Activated T-helper 1 cell treated with anti-CD3 and anti-CD28 coated beads, Interleukin-12 subunit alpha, Interleukin-12 subunit beta, Interleukin-2, Interleukin-4 antibody, amounts not matched to agents 30 ng/mL and 10 ng/mL and 1 ng/mL, durations not matched to agents 14 hours and 24 hours and 36 hours (primary cell): ENCODE measurements at places on chromosomes 11 and 22.

DNA sequence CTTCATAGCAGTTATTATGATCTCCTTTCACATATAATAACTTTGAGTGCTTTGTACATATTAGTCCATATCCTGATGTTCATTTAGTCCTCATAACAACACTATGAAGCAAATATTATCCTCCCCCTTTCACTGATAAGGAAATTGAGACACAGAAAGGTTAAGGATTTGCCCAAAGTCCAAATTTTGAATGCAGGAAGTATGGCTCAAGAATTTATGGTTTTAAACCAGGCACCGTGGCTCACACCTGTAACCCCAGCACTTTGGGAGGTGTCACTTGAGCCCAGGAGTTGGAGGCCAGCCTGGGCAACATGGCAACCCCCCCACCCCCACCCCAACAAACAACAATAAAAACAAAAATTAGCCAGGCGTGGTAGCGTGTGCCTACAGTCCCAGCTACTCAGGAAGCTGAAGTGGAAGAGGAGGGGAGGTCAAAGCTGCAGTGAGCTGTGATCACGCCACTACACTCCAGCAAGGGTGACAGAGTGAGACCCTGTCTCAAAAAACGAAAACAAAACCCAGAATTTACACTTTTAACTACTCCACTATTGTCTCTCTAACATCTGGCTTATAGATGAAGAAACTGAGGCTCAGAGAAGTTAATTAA lies 8.6 kb downstream of the CCDC34 start:
- no peak for DNase-seq
- H3K4me3 ChIP-seq: no peak overlapping the region
- H3K36me3 ChIP-seq: peaks cover 4% of the 10 kb centered on the region
- no peak overlapping the region for H3K27ac ChIP-seq
- H3K27me3 ChIP-seq: no peaks in the 10 kb centered on the region

- H3K27me3 ChIP-seq: no peaks in the 10 kb centered on the region
- H3K4me1 ChIP-seq: no peaks in the 10 kb centered on the region
- H3K36me3 ChIP-seq: no peaks in the 10 kb centered on the region
- DNase-seq: no peak
- no peak overlapping the region for H3K27ac ChIP-seq
Observed at GRCh38 chr11:39641751-39642150, 1817.7 kb downstream of the LRRC4C start.

DNA sequence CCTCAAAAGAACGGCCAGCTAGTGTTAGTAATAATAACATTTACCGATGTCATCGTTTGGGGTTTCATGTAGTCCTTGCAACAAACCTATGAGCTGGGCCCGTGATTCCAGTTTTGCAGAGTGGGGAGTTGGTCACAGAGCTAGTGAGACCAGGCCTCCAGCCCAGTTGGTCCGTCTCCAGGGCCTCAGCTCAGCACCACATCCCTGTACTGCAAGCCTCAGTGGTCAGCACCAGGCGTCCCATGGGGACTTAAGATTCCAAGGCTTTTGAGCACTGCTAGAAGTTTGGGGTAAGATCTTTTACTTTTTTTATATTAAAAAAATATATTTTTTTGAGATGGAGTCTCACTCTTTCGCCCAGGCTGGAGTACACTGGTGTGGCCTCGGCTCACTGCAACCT lies 1.1 kb upstream of the TSGA10IP start:
- H3K4me3 ChIP-seq: no peak overlapping the region
- no peak for DNase-seq
- peaks cover 4% of the 10 kb centered on the region for H3K4me1 ChIP-seq
- H3K27me3 ChIP-seq: peaks cover 6% of the 10 kb centered on the region
- no peaks in the 10 kb centered on the region for H3K36me3 ChIP-seq

DNA sequence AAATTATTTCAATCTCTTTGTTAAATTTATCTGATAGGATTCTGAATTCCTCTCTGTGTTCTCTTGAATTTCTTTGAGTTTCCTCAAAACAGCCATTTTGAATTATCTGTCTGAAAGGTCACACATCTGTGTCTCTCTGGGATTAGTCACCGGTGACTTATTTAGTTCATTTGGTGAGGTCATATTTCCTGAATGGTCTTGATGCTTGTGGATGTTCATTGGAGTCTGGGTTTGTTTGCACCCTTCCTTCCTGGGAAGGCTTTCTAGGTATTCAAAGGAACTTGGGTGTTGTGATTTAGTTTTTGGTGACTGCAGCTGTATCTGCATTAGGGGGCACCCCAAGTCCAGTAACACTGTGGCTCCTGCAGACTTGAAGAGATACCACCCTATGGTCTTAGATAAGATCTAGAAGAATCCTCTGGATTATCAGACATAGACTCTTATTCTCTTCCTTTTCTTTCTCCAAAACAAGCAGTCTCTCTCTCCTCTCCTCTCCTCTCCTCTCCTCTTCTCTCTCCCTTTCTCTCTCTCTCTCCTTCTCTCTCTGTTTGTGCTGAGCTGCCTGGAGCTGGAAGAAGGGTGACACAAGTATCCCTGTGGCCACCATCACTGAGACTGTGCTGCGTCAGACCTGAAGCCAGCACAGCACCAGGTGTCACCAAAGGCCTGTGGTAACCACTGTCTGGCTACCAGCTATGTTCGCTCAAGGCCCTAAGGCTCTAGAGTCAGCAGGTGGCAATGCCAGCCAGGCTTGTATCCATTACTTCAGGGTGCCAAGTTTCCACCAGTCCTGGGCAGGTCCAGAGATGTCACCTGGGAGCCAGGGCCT lies 3.3 kb upstream of the HEPN1 start:
- H3K4me3 ChIP-seq: no peak overlapping the region
- H3K4me1 ChIP-seq: no peaks in the 10 kb centered on the region
- DNase-seq: no peak
- peaks cover 2% of the 10 kb centered on the region for H3K36me3 ChIP-seq

GRCh38 chr11:7604331-7604955 lies 68.9 kb downstream of the CYB5R2 start:
- no peaks in the 10 kb centered on the region for H3K4me1 ChIP-seq
- H3K4me3 ChIP-seq: no peak overlapping the region

GRCh38 chr11:120775986-120776951 lies 247.6 kb upstream of the TBCEL start:
- DNase-seq: no peak
- no peaks in the 10 kb centered on the region for H3K36me3 ChIP-seq
- peaks cover 2% of the 10 kb centered on the region for H3K27me3 ChIP-seq
- no peaks in the 10 kb centered on the region for H3K4me1 ChIP-seq
- H3K4me3 ChIP-seq: no peak overlapping the region

GRCh38 chr11:67484847-67485311 lies 2.1 kb downstream of the AIP start:
- DNase-seq: peak; percentile 66
- H3K4me1 ChIP-seq: peaks cover 69% of the 10 kb centered on the region

DNA sequence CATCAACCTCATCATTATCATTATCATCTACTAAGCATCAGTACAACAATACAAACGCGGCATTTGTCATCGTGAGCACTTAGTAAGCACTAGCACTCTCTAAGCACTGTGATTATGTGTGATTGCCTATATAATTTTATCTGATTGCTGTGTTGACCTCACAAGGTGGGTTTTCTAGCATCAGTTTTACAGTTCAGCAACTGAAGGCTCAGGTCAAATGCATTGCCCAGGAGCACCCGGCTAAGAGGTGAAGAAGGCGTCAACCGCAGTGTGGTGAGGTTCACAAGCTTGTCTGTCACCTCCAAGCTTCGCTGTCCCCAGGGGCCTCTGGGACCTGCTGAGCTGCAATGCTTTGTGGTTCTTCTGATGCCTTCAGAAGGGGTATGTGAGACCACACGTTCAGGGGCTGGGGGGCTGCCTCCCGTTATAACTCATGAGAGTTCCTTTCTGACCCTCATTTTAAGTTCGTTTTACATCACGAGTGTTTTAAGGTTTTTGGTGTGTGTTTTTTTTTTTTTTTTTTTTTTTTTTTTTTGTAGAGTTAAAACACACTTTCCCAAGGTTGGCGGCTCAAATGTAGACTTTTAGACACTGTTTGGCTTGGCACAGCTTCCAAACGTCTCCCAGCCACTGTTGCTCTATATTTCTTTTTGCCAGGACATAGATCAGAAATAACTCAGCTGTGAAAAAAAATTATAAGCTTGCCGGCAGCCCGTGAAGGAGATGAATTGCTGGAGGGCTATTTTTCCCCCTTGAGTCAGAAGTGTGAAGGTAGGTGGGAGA lies 33.8 kb upstream of the SCUBE1 start:
- no peak overlapping the region for H3K27ac ChIP-seq
- peak; percentile 11 for DNase-seq

- H3K27ac ChIP-seq: no peak overlapping the region
- peaks cover 8% of the 10 kb centered on the region for H3K27me3 ChIP-seq
- no peak overlapping the region for H3K4me3 ChIP-seq
- no peaks in the 10 kb centered on the region for H3K36me3 ChIP-seq
- no peak for DNase-seq
Observed at GRCh38 chr11:61524446-61524845, 15.9 kb downstream of the LRRC10B start.

DNA sequence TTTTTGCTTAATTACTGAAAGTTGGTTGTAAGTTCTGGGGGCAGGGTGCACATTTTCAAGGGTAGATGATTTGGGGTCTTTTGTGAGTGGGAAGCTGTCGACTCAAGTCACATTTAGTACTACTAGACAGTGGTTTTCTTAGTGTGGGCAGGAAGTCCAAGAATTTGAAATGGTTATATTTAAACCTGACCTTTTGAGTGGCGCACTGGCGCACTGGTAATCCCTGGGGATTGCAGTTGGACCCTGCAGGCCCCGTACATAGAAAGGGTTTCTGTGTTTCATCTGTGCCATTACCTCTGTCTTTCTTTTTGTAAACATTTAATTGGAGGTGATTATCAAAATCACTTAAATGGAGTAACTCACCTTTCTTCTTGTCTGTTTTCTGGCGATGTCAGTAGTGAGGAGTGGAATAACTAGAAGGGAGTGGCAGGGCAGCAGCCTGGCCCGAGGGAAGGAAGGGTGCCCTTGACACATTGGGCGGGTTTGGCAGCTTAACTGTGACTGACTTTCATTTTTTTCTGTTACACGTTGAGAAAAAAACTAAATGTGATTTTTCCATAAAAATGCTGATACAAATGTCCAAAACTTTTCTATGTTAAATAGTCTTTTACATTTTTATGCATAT lies 101.8 kb upstream of the GAL start:
- H3K4me3 ChIP-seq: no peak overlapping the region
- no peak overlapping the region for H3K27ac ChIP-seq
- H3K36me3 ChIP-seq: peaks cover 41% of the 10 kb centered on the region
- H3K27me3 ChIP-seq: no peaks in the 10 kb centered on the region

- no peak for DNase-seq
- no peak overlapping the region for H3K27ac ChIP-seq
- H3K4me1 ChIP-seq: peaks cover 47% of the 10 kb centered on the region
- peaks cover 12% of the 10 kb centered on the region for H3K27me3 ChIP-seq
- peaks cover 14% of the 10 kb centered on the region for H3K36me3 ChIP-seq
Observed at GRCh38 chr11:19116276-19116970, 545 bp upstream of the ZDHHC13 start.

DNA sequence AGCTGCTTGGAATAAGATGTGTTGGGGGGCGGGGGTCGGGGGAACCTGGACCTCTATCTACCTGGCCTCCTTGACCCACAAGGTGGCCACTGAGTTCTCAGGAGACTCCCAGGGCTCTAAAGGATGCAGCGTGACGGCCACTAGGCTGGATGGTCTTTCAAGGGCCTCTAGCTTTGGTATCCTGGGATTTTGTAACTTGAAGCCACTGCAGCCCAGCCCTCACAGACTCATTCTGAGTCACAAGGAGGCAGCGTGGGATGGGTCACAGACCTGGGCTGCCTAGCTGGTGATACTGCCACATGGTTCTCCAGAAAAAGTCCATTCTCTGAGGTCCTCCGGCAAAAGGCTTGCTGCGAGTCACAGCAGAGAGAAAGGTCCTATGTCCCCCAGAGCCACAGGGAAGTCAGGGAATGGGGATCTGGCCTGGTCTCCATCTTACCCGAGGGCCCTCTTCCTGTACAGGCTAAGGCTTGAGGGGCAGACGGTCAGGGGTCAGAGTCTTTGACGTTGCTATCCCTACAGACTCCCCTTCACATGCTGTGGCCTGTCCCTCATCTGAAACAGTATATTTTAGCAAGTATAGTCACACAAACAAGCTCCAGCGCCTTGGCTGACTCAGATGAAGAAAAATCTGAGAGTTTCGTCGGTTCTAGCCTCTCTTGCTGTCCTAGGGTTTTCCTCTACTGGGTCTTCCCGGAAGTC lies 52.4 kb downstream of the KCNC1 start:
- H3K27me3 ChIP-seq: no peaks in the 10 kb centered on the region
- no peak for DNase-seq

DNA sequence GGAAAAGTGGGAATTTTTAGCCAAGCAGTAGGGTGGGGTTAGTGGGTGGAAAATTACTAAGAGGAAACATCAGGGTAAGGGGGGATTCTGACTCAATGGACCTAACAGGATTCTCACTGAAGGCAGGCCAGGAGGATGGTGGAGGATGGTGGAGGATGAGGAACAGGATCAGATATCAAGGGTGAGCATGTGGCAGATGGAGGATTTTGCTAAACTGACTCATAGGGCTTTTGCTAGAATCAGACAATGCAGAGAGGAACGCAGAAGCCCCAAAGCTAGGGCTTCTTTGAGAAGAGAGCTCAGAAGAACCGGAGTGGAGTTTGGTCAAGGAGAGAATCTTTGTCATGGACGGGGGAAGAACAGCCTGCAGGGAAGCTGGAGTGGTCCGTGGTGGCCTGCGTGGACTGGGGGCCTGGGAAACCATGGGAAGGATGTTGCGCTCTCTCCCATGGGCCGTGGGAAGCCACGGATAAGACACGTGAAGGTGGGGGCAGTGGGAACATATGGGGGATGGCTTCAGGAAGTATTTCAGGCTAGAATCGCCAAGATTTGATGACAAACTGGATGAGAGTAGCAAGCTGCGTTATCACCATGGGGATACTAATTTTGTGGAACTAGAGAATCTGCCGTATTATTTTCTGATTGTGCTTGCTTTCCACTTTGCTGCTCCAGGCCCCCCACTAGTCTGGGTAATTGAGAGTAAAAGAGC lies 165.2 kb downstream of the LDLRAD3 start:
- H3K27me3 ChIP-seq: peaks cover 2% of the 10 kb centered on the region
- DNase-seq: no peak
- H3K27ac ChIP-seq: no peak overlapping the region
- no peaks in the 10 kb centered on the region for H3K36me3 ChIP-seq
- no peaks in the 10 kb centered on the region for H3K4me1 ChIP-seq

DNA sequence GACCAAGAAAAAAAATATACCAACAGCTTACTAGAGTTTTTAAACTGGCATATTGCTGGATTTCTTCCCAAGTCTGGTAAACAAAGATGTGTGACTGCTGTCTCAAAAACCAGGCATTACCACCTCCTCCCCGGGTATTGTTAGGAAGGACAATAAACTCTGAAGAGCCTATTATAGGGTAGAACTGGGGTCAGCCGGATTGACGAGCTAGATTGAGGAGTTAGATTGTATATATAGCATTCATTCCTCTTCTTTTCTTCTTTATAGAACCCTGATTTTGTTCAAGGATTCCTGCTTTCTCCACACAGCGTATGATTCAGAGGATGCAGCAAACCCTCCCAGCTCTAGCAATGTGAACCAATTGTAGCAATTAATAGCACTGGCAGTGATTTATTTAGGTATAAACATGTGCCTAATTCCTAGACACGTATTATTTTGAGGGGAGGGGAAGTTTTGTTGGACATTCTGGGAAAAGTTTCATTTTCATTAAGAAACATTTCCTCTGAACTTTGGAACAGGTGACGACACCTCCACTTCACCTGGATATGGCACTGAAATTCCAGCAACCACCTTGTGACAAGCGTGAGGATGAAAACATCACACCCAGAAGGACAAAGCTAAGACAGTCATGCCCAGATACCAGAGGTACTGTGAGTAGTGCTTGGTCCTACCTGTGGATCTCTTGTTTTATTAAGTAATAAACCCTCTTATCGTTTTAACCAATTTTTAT lies 679.4 kb upstream of the KIRREL3 start:
- H3K4me3 ChIP-seq: no peak overlapping the region
- no peaks in the 10 kb centered on the region for H3K36me3 ChIP-seq
- no peak for DNase-seq
